Stimulated activated CD4-positive, alpha-beta T cell treated with anti-CD3 and anti-CD28 coated beads, Interleukin-1b, Interleukin-23, amount 100 ng/mL, for 1 hour (primary cell): ENCODE measurements at places on chromosomes 3 and 15.

GRCh38 chr3:118544458-118544857 is 490.2 kb downstream of the IGSF11 start:
- no peak for DNase-seq

GRCh38 chr3:13718436-13718835 is 161.4 kb downstream of the WNT7A start:
- no peak for DNase-seq

DNA sequence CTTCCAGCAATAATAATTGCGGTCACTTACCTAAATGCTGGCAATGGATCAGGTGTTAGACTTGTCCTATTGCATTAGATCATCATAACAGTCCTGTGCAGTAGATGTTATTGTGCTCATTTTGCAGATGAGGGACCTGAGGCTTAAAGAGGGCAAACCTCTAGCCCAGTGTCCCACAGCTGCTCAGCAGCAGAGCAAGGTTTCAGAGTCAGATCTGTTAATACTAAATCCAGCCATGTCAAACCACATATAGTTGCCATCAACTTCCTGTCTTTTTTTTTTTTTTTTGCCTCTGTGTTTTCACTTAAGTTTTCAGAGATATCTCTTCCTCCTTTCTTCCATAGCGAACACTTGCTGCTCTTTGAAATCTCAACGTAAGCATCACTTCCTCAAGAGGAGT is 12.1 kb downstream of the FEZF2 start:
- DNase-seq = no peak

DNA sequence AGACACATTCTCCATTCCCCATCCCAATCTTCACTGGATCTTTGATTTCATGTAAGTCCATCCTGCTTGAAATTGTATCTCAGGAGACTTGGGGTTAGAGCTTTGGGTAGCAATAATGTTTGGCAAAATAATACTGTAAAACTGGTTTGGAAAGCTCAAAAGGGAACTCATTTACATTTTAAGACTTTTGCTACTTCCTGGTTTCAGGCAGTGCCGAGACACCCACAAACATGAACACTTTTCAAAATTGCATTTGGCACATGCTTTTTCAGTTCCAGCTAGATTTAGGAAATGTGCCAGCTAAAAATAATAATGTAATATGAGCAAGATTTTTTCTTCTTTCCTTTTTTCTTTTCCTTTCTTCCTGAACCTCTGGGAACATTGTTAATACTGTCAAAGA is 145.7 kb upstream of the CBLB start:
- no peak for DNase-seq

- DNase-seq = no peak
Observed at GRCh38 chr15:45799508-45799907, 164.7 kb downstream of the SQOR start.

GRCh38 chr3:190968616-190969015 is 106.1 kb upstream of the GMNC start:
- DNase-seq = no peak

DNA sequence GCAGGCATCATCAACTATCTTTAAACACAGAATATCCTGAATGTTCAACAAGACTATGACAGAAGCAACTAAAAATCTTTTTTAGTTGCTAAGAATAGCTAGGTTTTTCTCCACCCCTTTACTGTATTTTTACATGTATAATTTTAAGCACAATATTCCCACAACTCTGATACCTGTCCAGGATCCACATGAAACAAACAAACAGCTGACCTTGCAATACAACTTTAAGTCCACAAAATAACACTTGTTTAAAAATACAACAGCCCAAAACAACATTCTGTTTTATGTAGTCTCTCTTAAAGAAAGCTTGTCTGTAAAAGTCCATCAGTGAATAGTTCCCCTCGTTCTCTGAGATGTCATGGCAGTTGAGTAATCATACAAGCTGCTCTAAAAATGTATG is 41.1 kb downstream of the IFT57 start:
- no peak for DNase-seq

DNA sequence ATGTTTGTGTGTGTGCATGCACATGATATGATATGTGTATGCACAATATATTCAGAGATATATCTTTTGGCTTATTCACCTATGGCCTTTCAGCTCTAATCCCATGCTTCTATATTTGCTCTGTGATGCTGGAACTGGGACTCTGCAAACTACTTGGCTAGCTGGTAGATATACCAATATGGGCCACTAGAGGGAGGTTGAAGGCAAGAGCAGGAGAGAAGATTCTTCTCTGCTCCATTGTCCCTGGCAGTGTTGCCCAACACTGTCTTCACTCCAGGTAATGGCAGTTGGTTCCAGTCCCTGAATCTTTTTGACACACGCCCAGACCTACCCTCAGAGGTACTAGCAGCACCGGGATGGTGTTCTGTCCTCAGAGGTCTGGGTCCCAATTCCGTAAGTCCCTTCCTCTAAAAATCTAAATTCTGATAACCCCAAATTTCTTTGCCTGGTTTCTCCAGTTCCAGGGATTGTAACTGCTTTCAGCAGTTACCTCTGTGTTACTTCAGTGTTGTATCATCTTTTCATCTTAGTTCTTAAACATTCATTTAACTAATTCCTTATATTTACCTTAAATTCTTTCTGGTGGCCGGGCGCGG is 44.7 kb downstream of the GTPBP8 start:
- DNase-seq = no peak

DNA sequence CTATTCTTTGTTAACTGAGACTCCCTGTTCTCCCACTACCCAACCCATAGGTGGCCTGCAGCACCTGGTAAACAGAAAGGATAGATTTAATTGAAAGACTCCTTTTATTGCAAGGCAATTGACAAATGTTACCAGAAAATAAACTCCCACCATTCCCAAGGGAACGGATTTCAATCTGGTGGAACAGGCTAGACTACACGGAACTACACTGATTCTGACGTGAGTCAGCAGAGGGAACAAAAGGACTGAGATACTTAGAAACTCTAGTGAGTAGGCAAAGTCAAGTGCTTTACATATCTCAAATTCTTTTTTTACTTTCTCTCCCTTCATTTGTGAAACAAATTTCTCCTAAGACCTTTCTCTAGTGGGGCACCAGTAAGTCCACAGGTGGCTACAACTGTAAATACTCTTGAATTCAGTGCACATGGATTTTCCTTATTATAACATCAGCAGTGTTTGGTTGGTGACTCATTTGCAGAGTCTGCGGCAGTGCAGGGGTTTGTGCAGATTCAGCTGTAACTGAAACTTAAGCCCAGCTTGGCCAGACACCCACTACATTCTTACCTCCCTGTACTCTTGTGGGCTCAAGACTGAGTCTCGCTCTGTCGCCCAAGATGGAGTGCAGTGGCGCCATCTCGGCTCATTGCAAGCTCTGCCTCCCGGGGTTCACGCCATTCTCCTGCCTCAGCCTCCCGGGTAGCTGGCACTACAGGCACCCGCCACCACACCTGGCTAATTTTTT is 34.3 kb upstream of the PLSCR2 start:
- no peak for DNase-seq

DNA sequence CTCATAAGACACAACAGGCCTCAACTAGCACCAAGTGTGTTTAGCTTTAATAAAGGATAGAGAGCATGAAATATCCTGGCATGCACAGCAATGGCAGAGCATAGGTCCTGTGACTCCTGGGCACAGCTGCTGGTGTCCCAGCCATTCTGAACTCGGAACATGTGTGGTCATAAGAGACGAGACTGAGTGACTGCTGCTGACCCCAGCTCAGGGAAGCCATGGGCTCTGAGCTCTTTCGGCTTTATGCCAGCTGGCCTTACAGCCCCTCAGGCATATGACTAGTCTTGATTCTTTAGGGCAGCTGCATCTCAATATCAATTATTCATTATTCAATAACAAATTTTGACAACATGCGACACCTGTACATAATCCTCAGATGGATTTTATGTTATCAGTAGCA is 62.4 kb upstream of the TOPAZ1 start:
- no peak for DNase-seq

- DNase-seq = no peak
Observed at GRCh38 chr3:184756151-184757021, 44.5 kb upstream of the MAGEF1 start.

DNA sequence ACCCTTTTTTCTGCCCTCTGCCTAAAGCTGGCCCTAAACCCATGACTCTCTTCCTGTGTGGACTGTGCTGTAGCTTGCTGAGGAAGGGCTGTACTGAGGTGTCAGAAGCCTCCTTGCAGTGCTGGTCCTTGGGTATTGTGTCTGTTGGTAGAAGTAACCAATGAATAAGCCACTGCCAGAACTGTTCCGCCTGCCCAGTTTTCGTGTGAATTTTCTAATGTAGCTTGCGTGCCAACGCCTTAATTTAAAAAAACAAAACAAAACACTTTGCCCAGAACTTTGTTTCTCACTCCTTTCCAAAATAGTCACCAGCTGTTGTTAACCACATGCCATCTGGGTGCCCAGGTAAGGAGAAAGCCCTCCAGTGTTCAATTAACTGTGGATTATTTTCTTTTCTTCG is 101.9 kb downstream of the KLHL25 start:
- DNase-seq = no peak

DNA sequence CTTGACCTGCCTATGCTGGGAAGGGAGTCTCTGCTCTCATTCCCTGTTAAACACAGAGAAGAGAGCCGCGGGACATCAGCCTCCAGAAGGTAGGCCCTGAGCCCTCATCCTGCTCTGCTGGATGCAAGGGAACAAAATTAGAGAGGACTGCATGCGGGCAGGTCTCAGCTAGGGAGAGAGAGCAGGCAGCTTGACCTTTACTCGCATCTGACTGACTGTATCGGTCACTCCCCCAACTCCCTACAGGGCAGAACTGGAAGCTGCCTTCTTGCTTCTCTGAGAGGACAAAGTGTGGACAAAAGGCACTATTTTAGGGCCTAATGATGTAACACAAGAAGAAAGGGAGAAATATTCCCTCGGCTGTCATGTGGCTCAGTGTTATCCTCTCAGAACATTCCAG is 38.7 kb upstream of the ATOSA start:
- DNase-seq = no peak

GRCh38 chr15:96261575-96262034 is 68.9 kb upstream of the NR2F2 start:
- DNase-seq = no peak

- no peak for DNase-seq
Observed at GRCh38 chr3:18027161-18027939, 284.9 kb upstream of the TBC1D5 start.

DNA sequence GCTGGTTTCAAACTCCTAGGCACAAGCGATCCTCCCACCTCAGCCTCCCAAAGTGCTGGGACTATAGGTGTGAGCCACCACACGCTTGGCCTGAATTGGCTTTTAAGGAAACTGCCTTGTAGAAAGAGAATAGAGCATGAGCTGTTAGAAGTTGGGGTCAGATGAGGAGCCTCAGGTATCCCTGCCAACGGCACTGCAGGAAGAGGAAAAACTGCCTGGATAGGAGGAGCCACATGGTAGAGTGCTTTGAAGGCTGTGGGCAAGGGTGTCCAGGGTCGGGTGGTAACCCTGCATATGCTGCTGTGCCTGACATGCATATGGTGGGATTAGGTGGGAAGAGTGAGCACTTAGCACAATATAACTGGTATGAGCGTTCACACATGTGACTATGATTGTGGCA is 55.0 kb downstream of the BSN start:
- DNase-seq = no peak

DNA sequence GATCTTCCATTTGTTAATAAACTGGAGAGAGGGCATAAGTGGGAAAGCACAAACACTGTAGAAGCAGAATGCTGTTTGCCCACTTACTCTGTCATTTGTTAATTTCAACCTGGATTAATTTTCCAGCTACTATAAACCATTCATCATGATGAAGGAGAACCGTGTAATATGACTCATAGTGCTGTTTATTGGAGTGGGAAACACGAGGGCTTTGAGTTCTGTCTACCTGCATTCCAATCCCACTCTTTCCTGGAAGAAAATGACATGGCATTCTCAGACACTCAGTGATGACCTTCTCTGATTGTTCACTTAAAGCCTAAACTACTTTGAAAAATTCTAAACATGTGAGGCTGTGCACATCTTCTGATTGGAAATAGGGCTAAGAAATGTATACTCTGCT is 826.7 kb downstream of the AGBL1 start:
- DNase-seq = no peak

GRCh38 chr15:81007428-81008064 is 6.8 kb downstream of the TLNRD1 start:
- no peak for DNase-seq

DNA sequence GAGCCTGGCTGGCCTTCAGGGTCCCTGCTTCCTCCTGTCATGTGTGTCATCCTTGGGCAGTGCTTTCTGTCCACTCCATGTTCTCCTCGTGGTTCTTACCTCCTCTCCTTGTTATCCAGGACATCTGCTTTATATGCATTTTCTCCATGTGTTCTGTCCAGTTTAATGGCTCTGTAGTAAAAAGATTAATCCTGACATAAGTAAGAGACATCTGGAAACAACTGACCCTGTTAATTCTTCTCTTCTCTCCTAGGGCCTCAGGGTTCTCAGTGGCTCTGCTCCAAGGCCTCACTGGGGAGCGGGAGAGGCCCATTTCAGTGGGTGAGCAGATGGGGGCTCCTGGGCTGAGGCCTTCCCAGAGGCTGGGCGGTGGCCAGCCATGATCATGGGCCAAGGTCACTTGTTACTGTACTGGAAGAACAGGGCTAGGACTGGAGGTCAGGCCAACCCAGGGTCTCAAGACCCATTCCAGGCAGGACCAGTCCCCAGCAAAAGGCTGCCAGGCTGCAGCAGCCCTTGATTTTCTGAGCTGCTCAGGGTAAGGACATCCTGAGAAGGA is 20.2 kb upstream of the CDCP1 start:
- no peak for DNase-seq

DNA sequence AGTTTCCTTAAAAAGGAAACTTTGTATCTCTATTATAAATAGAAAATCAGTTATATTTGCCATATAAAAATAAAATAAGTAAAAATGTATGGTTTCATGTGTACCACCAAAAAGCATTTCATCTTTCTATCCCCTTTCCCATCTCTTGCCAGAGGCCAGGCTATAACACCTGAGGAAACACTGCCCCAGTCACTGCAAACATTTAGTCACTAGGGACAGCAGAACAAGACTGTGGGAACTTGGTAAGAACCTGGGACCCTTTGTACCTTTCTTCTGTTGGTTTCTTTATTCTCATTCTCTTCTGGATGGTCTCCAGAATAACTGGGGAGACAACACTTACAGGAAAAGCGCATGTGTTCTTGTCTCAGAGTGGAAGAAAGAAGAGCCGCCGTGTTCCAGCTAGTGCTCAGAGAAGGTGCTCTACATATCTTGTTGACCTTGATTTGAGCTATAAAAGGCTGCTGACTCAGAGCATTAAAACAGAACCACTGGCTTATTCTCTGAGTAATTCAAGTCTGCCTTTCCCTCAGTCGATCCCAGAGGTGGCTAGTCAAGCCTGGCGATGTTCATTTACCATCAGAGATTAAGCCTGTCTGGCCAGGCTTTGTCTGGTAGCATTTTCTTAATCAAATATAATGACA is 361.6 kb downstream of the RBMS3 start:
- no peak for DNase-seq

DNA sequence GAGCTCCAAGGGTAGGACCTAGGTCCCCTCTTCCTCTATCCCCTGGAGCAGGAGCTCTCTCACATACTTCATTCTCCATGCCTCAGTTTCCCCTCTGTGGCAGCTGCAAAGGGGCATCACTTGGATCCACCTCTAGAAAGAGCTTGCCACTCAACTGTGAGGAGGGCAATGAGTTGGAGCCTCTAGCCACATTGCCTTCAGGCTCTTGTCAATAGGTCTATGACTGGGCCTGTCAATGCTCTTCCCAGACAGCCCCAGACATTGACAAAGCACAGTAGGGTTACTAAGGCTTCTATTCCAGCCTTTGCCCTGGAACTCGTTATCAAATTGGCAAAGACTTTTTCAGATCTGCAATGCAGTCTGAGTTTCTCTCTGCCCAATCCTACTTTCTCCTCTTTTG is 4.4 kb upstream of the VIPR1 start:
- DNase-seq = no peak
